ENCODE measurements at places on chromosomes 2 and 18.

GRCh38 chr2:206584323-206585116 is 57.8 kb upstream of the FAM237A start:
- DNase-seq = no peak

GRCh38 chr18:3177902-3178687 is 41.7 kb downstream of the MYOM1 start:
- DNase-seq = no peak

- no peak for DNase-seq
Observed at GRCh38 chr18:8423051-8423557, 186.1 kb upstream of the RAB12 start.

DNA sequence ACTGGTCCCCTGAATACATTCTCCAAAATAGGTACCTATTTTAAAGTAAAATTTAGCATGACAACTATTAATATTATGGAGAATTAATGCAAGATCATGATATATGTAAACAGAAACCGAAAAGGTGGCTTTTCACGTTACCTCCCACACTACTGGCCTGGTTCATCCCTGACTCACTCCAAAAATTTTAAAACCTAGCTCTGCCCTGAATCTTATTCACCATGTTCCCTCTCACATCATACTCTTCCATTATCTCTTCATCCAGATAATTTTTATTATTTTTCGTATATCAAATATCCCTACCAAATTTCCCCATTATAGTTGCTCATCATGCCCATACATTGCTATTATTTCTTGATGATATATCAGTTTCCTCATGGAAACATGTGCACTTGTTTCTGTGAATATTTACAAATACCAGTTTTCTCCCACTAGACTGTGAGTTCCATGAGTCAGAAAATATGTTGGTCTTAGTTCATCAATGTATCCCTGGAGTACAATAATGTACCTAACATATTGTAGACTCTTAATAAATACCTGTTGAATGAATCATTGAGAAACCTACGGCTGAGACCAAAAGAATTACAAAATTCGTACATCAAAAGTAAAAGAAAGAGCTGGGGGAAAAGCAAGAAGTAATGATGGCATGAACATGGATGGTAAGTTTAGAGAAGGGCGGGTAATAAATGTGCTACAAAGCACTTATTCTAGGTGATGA is 360.1 kb upstream of the CHAC2 start:
- DNase-seq = no peak

DNA sequence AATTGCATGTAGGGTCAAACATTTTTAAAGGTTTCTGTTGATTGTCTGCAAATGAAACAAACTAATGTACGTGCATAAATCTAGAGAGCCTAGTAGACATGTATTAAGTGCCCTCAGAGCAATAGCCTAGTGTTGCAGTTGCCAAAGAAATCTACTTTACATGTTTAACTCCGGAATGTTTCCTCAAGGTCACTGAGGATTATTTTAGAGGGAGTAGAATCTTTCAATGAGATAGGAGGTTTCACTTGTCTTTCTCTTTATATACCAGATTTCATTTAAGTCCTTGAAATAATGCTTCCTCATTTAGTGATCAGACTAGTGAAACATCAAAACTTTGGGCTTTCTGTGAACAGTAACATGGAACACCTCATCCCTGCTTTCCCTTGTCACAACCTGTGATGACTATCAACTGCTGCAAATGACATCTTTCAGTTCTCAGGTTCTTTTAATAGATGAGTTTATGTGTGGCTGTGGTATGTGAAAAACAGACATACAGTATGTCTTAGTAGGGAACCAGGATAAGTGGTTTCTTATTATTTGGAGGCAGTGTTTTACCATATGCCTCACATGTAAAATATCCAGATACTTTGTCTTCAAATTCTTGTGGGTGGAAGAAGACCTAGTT is 5.5 kb downstream of the UBE2E3 start:
- no peak for DNase-seq

DNA sequence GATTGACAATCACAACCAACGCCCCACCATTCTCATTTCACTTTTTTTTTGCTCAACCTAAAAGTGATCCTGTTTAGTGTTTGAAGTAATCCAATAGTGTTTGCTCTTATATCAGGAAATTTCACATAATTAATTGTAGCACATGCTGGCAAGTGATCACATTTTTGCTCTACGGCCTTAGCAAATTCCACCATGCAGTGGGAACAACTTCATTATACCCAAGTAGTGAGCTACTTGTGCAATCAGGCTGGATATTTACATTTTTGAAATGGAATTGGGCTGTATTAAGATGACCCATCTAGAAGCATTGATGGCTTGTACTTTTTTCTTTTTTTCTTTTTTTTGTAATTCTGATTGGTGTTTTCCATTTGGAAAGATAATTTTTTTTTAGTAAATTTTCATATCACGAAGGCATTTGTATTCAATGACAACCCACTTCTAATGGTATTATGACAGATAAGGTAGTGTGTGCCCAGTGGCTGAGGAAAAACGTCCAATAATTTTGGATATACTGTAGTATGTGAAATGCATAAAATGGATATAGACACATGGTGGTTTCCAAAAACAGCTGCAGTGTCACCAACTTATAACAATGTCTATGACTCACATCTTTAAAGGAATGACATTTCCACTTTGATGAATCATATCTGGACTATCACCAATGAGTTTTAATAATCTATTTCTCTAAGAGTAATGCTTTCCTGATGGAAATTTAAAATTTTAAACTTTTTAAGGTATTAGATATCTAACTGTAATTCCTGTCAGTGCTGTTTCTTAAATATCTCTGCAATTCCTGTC is 130.6 kb downstream of the COL6A3 start:
- no peak for DNase-seq

DNA sequence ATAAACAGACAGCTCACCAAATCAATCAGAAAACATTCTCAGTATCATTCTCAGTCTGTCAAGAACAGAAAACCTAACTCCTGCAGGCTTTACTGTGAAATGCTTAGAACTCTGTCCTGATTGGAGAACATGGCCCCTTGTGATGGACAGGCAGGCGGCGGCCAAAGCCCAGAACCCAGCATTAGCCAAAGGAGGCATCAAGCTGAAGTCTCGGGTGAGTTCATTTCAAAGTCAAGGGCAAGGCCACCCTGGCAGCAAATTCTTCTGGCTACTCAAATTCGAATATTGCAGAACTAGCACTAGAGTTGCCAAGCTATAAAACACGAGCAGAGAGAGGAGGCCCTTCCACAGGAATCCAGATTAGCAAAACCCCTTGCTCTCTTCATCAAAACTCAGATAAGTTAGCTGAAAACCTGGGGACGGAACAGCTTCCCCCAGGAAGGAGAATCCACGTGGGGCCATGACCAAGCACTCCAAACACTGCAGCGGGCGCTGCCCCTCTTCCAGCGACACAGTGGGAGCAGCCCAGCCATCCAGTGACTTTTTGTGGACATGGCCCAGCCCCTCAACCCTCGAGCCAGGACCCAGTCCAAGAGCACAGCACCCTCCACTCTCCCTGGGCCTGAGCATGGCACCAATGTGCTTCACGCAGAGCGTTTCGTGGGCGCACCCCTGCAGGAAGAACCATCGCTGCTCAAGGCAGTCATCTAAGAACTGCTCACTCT is 98.6 kb downstream of the HDAC4 start:
- no peak for DNase-seq

DNA sequence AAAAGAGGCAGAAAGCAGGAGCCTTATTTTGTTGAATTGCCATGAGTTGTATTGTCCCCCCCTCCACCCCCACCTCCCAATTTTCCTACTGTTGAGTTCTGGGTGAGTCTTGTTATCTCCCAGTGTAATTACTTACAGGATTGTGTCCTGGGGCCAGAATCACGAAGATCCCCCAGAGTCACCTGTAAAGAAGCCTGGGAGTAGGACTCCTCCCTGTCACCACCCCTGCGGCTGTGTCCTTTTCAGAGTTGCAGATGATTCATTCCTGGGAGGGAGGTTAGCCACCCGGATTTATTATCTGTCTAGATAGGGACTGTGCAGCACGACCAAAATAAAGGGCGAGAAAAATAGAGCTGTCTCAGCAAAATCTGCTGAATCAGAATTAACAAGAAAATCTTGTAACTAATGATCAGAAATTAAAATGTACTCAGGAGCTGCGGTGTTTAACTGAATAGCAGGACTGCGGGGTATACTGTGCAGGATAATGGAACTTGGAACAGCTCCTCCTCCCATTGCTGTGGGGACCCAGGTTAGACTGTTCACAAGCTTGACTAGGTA is 81.7 kb upstream of the CAPN13 start:
- no peak for DNase-seq

DNA sequence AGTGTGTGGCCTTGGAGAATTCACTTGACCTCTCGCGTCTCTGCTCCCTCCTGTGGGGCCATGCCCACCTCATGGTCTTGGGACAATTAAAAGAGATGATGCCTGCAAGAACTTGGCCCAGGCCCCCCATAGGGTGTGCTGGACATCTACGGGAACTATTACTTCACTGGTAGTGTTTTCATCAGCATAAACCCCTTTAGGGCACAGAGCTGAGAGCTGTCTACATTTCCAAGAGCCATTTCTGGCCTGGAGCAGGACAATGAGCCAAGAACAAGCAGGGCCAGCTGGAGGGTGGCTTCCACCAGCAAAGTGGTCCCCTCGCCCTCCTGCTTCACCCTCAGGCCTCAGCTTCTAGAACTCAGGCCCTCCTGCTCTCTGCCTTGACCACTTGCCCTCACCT is 232.3 kb downstream of the ZBTB7C start:
- no peak for DNase-seq

Data from effector CD8-positive, alpha-beta T cell (primary cell).